ENCODE measurements at places on chromosomes 7 and 10.

GRCh38 chr10:110746254-110746826 is 102.2 kb downstream of the RBM20 start:
- peak; percentile 22 for DNase-seq

DNA sequence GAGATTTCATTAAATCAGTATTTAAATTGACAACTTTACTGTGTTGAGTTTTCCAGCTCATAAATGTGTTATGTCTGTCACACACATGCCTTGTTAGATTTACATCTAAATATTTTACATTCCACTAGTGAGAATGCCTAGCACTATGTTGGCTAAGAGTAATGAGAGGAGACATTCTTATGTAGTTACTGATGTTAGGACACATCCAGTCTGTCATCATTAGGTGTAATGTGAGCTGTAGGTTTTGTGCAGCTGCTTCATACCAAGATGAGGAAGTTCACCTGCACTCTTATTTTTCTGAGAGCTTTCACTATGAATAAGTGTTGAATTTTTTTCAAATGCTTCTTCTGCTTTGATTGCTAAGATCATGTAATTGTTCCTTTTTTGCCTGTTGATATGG is 218.0 kb upstream of the IGFBP3 start:
- no peak for DNase-seq

GRCh38 chr10:13049774-13050420 is 48.4 kb upstream of the CCDC3 start:
- no peak for DNase-seq

DNA sequence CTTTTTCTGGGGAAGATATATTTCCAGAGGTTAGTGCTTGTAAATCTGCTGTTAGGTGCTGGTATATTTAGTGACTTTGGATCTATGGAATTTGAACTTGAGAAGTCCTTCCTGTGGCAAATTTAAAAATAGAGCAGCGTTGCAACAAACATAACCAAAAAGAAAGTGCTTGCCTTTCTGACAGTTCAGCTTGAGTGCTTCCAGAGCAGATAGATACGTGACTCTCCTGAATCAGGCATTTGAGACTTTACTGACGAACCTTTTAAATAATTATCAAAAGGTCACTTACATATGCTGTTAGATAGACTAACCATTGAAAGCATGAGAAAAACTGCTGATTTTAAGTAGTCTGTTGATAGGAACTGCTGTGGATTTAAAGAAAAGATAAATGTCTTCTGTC is 387.5 kb upstream of the LRRTM3 start:
- DNase-seq, result no peak

GRCh38 chr10:6769704-6770417 is 189.8 kb upstream of the PRKCQ start:
- peak; percentile 4 for DNase-seq

GRCh38 chr10:126459032-126459831 is 71.0 kb upstream of the ADAM12 start:
- no peak for DNase-seq

- no peak for DNase-seq
Observed at GRCh38 chr10:8095959-8096358, 41.5 kb downstream of the GATA3 start.

All from stimulated activated naive B cell treated with anti-CD40 and anti-IgM and Interleukin-4, amounts not matched to agents 10 μg/mL and 1 μg/mL and 100 μg/mL, for 72 hours (primary cell).